ENCODE measurements at places on chromosomes 3 and 15.
A peak's percentile ranks its signal among the peaks of the same experiment; 100 is the strongest.

GRCh38 chr3:172517859-172518466, 5.3 kb downstream of the TNFSF10 start:
- DNase-seq = no peak

- DNase-seq = no peak
Observed at GRCh38 chr3:36905545-36905944, 39.3 kb downstream of the TRANK1 start.

- DNase-seq = no peak
Observed at GRCh38 chr15:48391950-48392349, 60.7 kb downstream of the DUT start.

GRCh38 chr3:134535186-134535970, 49.5 kb downstream of the CEP63 start:
- no peak for DNase-seq

DNA sequence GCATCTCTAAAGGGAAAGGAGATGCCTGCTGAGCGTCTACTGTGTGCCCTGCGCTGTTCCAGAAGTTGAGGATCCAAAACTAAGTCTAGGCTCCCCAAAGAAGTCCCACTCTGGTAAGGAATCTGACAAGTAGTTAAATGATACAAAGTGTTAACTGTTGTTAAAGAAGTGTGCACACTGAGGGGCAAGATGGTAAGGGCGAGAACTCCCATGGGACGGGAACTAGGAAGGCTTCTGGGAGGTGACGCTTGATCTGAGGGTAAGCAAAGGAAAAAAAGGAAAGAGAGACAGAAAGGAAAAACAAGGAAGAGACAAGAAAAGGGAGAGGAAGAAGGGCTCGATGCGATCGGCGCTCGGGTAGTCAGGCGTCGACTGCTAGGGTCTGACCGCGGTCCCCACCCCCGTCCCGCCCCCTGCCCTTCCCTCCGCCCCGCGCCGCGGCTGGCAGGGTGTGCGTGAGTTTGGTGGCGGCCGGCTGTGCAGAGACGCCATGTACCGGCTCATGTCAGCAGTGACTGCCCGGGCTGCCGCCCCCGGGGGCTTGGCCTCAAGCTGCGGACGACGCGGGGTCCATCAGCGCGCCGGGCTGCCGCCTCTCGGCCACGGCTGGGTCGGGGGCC, at the start of gene LACTB:
LACTB (plus strand) TSS at position 480 of the 620 bp plus-strand sequence; CDS start at position 491, 11 bp downstream.
- peak; percentile 94 for DNase-seq

DNA sequence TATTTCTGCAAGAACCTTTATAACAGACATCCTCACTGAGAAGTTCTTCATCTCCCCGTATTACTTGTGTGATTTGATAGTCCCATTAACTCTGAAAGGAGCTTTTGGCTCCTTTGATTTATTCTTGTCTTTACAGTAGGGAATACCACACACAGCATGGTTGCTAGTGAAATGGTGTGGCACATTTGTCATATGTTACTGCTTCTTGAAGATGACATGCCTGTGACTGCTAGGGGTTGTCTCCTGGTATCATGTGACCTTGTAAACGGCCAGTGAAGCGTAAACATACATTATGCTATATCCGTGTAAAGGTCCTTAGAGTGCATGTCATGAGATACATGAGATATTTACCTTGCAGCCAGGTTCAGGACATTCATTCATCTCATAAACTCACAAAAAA, 197.9 kb downstream of the RYR3 start:
- DNase-seq = no peak

DNA sequence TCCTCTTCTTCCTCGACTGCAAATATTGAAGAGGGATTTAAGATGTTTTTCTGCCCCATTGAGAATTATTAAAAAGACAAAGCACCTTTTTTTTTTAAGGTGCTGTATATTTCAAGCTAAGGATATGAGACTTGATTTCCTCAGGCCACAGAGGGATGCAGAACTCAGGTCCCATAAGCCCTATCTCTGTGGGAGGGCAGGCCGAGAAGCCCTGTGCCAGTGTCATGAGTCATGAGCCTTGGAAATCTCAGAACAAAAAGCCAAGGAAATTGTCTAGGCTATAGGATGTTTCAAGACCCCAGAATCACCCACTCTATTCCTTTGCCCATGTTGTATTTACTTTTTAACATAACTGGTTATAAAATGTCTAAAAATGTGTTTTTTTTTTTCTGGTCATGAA, 7.3 kb downstream of the ESYT3 start:
- peak; percentile 53 for DNase-seq

- DNase-seq = no peak
Observed at GRCh38 chr3:149251186-149251585, 29.6 kb upstream of the CP start.

Measured in AG20443 (cell line).